ENCODE measurements at places on chromosomes 6 and 20.

DNA sequence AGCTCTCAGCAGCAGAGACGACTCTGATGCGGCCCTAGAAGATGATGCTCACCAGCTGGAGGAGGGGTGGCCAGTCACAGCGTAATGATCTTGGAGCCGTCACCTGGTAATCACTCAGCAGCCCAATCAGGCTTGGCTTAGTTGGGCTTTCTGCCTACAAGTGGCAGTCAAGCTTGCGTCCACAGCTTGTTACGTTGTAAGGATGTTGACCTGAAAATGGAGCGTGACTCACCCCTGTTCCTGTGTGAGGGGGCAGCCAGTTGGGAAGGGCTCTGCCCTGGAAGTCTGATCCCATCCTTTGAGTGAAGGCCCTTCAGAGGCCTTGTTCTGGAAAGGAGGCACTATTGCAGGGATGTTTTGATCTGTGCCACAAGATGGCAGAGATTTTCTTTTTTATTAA, 49.8 kb downstream of the SPATA2 start:
- peak; percentile 41 for DNase-seq

DNA sequence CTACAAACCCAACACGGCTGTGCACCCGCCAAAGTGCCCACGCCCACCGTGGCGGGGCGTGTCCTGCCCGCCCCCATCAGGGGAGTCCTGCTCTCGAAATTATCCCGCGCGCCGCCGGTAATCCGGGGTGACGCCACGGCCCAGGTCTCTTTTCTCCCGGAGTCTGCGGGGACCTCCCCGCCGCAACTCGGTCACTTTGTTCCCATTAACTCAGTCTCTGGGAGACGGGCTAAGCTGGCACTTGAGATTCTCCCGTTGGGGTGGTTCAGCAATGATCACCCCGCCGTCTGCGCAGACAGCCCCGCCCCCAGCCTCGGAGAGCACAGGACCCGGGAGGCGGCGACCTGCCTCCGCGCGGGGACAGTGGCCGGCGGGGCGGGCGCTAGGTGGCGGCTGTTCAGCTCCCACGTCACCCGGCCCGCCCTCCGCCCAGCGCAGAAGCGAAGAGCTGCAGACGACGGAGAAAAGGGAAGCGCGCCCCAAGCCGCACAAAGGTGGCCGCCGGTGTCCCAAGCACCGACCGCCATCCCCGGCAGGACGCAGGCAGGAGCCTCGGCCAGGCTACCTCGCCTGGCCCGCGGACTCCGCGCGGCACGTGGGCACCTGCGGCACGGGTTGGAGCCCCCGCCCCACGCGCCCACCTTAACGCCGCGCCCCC, 31.5 kb downstream of the SF3B5 start:
- DNase-seq = peak; percentile 96

DNA sequence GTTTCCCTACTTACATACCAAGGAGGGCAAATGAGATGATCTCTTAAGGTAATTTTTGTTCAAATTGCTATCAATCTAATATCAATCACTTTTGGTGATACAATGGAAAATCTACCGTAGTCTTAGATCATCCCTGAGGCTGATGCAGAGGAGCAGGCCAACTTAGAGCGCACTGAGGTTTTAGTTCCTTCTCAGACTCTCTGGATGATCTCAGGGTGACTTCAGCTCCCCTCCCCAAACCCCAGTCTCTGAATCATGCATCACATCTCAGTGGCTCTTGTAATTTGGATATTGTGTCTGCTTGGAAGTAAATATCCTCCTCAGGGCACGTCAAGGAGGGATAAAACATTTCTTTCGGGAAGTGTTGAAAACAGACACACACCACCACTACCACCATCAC, 5.9 kb downstream of the TUBB2B start:
- no peak for DNase-seq

DNA sequence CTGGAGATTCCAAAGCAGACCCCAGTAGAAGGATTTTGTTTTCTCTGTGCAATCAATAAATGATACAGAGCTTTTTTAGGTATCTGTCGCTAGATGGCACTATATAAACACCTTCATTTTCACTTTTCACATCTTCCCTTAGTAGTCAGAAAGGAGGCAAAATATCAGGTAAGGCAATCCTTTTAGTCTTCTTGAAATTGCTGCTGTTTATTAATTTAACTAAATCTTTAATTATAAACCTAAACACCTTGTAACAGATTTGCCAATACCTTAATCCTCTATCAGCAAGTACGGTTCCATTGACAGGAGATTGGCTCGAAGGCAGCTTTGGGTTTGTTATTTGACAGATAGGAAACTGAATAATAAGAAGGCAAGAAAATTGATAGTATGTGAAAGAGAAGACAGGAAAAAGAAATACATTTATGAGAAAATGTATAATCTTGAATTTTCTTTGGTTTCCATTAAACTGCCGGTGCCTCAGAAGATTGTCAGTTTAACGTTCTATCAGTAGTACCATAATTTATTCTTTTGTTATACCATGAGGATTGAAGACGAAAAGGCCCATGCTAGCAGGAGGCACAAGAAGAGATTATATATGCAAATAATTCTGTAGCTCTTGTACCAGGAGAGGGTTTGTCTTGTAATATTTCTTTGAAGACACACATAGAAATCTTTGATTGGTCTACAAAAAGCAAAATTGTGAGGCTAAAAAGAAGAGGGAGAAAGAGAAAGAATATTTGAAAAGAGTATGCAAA, 23.5 kb upstream of the IBTK start:
- DNase-seq = peak; percentile 54

- no peak for DNase-seq
Observed at GRCh38 chr6:31915756-31916155, 11.8 kb upstream of the C2 start.

DNA sequence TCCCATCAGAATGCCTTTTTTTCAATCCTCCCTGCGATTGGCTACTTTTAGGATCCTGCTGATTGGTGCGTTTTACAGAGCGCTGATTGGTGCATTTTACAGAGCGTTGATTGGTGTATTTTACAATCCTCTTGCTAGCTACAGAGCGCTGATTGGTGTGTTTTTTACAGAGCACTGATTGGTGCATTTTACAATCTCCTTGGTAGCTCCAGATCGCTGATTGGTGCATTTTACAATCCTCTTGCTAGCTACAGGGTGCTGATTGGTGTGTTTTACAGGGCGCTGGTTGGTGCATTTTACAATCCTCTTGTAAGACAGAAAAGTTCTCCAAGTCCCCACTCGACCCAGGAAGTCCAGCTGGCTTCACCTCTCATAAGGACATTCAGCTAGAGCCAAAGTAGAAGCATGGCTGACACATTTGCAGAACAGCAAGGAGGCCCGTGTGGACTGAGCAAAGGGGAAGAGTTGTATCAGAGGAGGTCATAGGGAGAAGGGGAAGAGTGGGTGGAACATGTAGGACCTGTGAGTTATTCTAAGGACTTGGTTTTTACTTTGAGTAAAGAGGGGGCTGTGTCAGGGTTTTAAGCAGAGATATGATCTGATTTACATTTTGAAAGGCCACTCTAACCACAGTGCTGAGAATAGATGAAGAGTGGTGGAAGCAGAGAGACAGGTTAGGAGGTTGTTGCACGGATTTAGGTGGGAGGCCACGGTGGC, 2.6 kb downstream of the ALDH5A1 start:
- no peak for DNase-seq

- DNase-seq = no peak
Observed at GRCh38 chr6:4272996-4273395, 137.6 kb upstream of the ECI2 start.

GRCh38 chr20:41669708-41670263, 51.6 kb upstream of the CHD6 start:
- no peak for DNase-seq

DNA sequence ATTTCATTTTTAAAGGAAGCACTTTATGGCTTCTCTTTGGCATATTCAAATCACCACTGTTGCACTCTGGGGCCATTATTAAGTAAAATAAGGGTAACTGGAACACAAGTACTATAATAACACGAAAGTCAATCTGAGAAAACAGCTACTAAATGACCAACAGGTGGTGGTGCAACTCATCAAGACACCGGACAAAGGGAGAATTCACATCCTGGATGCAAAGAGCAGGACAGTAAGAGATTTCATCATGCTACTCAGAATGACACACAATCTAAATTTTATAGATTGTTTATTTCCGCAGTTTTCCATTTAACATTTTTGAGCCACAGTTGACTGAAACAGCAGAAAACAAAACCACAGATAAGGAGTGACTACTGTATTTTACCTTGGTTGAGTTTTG, 27.6 kb upstream of the LY86 start:
- no peak for DNase-seq

DNA sequence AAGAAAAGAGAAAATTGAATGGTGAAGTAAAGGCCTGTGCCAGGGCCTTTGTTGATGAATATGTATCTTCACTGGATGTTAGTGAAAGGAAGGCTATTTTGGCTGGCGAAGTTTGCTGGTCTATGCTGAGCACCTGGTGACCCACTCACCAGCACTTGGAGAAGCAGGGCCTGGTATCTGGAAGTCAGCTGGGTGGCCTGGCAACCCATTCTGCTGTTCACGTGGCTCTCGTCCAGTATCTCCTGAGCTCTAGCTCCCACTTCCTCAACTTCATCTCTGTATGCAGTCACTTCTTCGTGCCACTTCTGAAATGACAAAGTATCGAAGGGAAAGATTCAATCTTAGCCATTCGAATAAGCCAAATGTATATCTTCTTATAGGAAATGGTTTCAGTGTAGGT, 283.7 kb downstream of the SYNE1 start:
- DNase-seq = no peak

GRCh38 chr6:4774715-4775493, 1.3 kb upstream of the CDYL start:
- no peak for DNase-seq

DNA sequence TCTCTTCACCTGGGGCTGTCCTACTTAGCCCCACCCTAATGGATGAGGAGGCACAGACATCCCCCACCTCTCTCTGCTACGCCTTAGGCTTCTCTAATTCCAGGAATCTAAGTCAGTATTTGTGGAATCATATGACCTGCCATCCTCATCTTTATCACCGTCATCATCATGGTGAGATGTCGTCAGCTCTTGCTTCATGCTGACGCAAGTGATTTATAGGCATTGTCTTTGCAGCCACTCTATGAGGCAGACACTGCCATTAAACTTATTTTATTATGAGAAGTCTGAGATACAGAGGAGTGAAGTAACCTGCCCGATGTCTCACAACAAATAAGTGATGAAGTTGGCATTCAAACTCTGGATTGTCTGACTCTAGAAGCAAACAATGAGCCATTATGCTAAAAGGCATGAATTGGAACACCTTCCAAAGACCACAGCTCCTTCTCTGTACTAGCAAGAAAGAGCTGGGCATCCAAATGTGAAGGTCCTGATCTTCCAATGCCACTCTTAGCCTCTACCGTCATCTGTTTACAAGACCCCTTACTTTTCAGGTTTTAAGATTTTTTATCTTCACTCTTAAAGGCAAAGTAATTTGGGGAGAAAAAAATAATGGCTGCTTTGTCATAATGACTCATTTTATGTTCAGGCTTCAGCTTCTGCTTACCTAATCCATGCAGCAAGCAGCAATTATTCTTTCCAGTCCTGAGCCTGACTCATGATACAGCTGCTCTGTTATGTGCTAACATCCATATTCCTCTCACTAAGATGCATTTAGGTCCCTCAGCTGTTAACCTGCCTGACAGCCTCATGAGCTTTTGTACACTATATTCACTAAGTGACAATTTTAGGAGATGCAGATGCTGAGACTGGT, 113.7 kb upstream of the BCLAF1 start:
- no peak for DNase-seq

GRCh38 chr20:1802385-1803060, 92.7 kb upstream of the SIRPA start:
- peak; percentile 52 for DNase-seq

DNA sequence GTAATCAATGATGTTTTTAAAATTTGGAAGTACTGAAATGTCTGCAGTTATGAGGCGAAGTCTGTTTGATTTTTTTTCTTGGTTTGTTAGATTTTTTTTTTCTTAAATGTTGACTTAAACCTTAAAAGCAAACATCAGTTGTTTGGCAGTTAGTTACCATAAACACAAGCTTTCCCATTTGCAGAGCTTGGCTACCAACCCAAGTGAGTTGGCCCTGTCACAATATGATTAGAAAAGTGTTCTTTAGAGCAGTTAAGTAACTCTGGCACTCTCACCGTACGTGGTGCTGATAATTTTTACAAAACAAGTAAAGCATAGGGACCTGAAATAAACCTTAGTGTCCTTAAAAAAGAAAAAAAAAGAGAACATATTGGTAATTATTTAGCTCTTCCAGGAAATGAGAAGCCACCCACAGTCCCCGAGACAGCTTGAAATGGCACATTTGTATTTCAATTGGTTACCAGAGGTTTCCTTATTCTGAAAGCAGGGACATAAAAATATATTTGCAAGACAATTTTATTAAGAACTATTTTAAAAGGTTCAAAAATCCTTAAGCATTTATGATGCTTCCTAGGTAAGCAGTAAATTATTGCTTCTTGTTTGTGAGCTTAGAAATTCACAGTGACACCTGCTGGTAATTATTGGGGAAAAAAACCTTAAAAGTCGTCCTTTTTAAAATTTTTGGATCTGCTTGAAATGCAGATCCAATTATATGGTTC, 3.9 kb downstream of the HEY2 start:
- peak; percentile 50 for DNase-seq
